ENCODE measurements at places on chromosomes 16 and 17.
A peak's percentile ranks its signal among the peaks of the same experiment; 100 is the strongest.

DNA sequence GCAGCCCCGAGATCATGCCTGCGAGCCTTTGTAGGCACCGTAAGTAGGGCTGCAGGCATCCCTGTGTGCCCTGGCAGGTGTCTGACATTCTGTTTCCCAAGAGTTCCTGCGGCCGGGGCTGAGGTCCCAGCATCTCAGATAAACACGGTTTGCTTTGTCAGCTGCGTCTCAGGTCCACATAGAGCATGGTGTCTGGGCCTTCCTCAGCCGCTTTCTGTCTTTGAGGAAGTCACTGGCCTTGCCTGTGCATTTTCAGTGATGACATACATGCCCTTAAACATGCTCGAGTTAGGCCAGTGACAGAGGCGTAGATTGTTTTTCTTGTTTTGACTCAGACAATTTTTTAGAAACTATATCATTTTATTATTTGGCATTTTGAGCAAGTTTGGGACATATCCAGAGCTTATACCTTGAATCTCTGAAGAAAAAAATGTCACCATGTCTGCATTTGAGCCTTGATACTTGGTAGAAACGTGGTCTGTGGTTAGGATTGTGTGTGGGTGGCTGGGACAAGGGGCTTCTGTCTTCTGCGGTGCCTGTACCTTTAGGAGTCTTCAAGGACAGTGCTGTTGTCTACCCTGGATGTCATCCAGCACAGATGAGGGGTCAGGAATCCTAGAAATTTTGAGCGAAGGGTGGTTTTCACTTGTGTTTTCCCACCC, 105.8 kb downstream of the SNX29 start:
- no peak for DNase-seq

DNA sequence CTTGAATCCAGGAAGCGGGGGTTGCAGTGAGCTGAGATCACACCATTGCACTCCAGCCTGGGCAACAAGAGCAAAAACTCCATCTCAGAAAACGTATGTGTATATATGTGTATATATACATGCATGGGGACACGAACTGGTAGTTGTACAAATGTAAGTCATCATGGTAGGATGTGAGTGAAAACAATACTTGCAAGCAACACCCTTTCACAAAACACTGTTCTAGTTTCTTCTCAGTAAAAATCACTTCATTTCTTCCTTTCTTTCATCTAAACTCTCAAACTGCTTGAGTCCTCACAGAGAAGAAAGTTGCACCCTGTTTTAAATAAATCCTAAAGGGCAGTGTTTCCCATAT, 51.8 kb downstream of the METTL16 start:
- no peak for DNase-seq

- no peak for DNase-seq
Observed at GRCh38 chr17:77425791-77426641, 285.2 kb downstream of the SEC14L1 start.

- DNase-seq: no peak
Observed at GRCh38 chr16:15610369-15610871, 32.5 kb downstream of the MARF1 start.

- peak; percentile 91 for DNase-seq
Observed at GRCh38 chr16:74606521-74607309, at the start of gene GLG1. TSS of gene GLG1 (minus strand) at chr16:74607114. CDS start at chr16:74607094, 20 bp downstream.

GRCh38 chr17:29140631-29141513, 39.3 kb downstream of the MYO18A start:
- no peak for DNase-seq

DNA sequence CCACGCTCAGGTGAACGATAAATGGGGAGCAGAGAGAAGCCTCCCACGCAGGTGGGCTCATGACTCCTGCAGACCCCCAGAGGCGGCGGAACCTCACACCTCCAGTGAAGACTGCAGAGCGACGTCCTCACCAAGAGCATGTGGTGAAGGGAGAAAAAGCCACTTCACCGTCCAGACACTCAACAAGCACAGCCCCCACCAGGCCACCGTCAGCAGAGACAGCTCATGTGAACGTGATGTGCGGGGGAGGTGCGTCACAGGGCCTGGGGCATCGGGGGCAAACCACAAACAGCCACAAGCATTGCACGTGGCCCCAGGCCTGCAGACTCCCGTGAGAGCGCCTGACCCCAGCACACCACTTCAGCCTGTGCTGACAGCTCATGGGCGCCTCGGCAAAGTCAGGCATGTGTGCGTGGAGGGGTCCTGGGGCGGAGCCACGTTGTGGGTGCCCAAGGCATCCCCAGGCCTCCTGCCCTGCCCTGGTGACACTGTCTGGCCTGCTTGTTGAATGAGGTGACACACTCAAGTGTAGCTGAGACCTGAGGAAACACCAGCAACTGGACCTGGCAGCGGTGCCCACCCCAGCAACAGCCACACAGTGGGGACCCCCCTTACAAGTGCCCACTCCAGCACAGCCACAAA, 19.0 kb downstream of the LMF1 start:
- no peak for DNase-seq

- no peak for DNase-seq
Observed at GRCh38 chr17:35786941-35787432, 8.5 kb downstream of the MMP28 start.

GRCh38 chr16:50273382-50273690, 7.0 kb downstream of the ADCY7 start:
- no peak for DNase-seq

- no peak for DNase-seq
Observed at GRCh38 chr16:16924613-16925012, 545.7 kb downstream of the NPIPA7 start.

Data from right lung (tissue), 10 donors.